ENCODE measurements at places on chromosomes 7 and 10.
A peak's percentile ranks its signal among the peaks of the same experiment; 100 is the strongest.

DNA sequence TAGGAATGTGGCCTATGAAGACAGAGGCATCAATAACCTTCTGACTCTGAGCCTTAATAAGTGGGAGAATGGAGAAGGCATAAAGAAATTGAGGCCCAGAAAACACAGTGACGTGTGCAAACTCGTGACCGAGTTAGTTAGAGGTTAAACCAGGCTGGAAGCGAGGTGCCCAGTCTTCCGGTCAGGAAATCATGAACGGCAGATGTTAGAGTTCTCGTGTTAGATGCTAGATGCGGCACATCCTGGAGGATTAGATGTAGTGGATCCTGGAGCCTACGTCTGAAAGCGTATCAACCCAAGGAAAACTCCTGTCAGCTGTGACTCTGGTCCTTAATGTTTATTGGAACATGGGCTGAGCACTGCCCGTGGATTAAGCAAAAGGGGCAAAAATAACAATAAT lies 275.9 kb downstream of the TCF7L2 start:
- peak; percentile 62 for DNase-seq

- DNase-seq, result no peak
Measured at GRCh38 chr7:151179946-151180345, 7.1 kb downstream of the ASB10 start.

GRCh38 chr10:46541735-46542566 lies 14.5 kb downstream of the GPRIN2 start:
- no peak for DNase-seq

DNA sequence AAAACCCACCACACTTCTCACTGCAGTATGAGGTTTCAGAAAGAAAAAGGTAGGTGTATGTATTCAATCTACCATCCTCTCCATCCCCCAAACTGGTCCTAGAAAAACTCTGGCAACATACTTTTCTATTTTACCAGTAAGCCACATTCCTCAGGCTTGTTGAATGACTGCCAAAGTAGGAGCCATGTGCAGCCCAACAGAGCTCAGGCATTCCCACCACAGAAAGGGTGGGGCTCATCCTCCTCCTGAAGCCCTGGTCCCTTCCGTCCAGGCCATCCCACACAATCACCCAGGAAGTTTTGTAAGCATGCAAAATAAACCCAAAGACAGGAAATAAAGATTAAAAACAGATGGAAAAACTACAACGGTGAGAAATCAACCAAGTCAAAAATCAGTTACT lies 57.2 kb downstream of the MAD1L1 start:
- no peak for DNase-seq

DNA sequence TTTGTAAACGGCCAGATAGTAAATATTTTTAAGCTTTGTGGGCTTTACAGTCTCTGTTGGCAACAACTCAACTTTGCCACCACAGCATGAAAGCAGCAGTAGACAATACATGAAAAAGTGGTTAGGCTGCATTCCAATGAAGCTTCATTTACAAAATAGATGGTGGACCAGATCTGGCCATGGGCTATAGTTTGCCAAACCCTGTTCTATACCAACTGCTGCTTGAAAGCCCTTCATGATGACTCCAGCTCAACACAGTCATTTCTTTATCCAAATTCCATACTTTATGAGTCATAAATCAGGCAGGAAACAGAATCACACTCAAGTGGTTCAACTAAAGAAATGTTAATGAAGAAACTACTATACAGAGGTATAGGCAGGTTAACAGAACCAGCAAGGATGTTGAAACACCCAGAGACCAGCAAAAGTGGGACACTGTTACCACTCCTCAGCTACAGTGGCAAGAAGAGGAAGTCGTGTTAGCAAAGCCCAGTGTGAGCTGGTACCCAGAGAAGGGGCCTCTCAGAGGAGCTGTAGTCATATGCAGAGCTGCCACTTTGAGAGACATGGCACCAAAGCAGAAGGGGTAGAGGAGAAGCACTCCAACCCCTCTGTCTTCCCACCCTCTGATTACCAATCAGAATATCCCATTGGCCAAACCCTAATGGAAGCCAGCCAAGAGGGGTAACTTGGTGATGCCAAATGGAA lies 72.5 kb downstream of the PRLHR start:
- DNase-seq, result no peak

GRCh38 chr7:2936301-2936700 lies 92.2 kb upstream of the GNA12 start:
- no peak for DNase-seq

DNA sequence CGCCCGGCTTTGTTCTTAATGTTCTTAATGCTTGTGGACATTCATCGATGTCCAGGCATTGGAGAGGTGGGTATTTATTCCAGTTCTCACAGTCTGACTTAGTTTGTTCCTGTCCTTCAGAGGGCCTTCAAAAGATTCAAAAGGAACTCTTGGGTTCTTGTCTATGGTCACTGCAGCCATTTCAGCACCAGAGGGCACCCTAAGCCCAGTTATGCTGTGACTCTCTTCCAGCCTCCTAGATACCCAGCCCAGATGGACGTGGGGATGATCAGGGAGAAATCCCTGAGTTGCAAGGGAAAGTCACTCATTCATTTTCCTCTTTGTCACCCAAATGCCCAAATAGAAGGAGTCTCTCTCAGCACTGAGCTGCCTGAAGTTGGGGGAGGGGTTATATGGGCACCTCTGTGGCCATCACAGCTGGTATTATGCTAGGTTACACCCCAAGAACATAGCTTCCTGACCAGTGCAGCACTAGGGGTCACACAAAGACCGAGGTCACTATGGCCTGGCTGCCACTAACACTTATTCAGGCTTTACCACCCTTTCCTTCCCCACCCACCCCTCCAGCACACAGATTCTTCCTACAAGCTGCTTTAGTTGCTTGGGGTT lies 26.5 kb upstream of the CCDC126 start:
- DNase-seq, result no peak

DNA sequence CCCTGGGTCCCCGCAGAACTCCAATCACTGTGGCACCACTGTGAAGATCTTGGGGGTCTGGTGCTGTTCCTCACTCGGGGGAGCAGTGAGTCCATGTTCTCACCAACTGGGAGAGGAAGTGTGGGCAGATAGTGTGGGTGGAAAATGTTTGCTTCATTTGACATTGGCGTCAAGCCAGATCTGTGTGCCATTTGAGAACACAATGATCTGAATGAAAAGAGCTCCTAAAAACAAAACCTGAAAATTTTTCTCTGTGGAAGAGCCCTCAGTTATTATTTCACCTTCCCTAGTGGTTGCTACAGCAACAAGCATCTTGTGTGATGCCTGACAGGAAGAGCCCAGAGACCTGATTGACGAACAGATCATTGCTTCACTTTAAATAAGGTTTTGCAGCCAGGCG lies 125.6 kb downstream of the VIPR2 start:
- DNase-seq, result no peak

- no peak for DNase-seq
Measured at GRCh38 chr7:36100226-36100625, 52.8 kb upstream of the EEPD1 start.

GRCh38 chr10:43421201-43421507 lies 12.2 kb upstream of the HNRNPF start:
- no peak for DNase-seq

DNA sequence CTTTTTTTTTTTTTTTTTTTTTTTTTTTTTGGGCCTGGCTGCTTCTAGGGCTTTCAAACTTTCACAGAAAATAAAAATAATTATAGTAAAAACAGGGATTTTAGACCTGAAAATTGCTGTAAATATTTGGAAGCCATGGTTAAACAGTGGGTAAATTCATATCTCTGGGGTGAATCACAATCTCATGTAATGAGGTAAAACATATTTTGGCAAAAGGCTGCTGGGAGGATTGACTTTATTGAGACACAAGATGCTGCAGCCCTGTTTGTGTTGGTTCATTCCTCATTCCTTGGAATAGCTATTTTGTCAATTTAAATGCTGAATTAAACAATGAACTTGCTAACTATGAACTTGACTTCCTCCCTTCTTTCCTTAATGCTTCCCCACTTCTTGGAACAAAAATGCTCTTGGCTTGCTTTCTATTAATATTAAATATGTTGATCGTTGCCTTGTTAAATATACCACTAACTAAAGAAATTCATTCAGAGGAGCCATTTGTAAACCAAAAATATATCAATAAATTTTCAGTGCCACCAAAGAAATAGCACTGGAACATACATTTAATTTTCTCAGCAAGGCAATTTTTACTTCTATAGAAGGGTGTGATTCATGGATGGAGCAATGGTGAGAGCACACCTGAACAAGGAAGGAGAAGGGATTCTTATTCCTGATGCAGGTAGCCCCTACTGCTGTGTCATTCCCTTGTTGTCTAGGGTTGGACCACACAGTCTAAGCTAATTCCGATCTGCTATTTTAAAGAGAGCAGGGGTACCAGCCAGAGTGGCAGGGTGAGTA lies 24.6 kb downstream of the AGK start:
- no peak for DNase-seq

DNA sequence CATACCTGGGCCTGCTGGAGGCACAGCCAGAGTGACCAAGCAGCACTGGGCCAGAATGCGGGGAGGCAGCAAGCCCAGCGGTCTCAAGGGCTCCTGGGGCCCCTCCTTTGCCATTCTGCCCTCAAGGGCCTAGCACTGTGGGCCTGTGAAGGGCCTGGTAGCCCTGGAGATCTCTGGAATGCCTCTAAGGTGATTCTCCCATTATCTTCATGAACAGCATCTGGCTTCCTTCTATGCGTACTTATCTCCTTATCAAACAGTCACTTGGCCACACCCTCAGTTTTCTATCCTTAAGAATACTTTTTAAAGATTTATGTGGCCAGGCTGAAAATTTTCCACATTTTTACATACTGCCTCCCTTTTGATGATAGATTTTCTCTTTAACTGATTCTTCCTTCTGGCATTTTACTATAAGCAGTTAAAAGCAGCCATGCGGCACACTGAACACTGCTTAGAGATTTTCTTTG lies 67.5 kb upstream of the CCNY start:
- DNase-seq, result no peak

DNA sequence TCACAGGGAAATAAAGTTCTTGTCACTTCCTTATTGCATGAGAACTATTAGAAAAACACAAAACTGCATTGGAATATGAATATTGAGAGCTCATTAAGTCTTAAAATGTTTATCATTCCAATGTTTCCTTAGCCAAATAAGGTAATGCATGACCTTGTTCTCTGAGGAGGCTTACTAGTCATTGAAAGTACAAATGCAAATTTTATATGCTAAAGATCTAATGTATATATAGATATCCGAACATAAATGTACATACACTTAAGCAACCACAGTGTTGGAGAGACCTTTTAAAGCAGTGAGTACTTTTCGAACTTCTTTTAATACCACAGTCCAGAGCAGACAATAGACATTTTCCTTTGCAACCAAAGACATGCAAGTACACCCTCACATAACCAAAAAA lies 96.1 kb downstream of the RELN start:
- no peak for DNase-seq

- DNase-seq, result no peak
Measured at GRCh38 chr10:88525371-88526069, 57.6 kb downstream of the RNLS start.

- no peak for DNase-seq
Measured at GRCh38 chr7:72394016-72394415, 18.1 kb downstream of the CALN1 start.

GRCh38 chr7:77309714-77310220 lies 106.4 kb downstream of the GSAP start:
- DNase-seq, result no peak

DNA sequence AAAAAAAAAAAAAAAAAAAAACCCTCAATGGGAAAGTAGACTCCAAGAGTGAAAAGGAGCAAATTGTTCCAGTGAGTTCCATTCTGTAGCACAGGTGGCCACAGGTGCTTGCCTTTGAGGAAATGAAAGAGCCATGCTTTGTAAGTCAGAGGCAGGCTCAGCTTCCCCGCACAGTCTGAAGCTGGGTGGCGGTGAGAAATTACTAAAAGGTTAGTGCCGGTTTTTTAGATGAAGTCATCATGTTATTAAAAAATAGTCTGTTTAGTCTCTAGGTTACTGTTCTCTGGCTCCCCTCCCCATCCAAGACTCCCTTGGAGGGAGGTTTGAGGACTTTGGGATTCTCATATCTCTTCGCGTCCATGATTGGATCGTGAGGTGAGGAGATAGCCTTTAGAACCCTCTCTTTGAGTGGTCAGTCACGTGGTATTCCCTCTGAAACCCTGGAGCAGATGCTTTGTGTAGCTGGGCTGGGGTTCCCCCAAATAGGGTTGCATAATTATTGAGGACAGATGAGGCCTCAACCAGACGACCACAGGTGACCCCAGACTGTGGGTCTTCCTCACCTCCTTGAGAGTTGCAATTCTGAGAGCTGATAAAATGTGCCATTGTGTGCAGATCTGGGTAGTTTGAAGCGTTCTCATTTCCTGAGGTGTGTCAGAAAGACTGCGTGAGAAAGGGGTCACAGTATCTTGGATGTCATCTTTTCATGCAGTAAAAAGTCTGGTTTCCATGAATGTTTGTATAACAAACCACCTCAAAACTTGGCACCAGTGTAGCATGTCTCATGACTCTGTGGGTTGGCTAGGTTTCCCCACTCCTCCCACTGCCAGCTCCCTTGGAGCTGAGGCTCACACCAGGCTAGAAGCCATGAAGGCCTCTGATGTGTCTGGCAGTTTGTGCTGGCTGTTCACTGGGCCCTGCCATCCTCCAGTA lies 27.1 kb downstream of the OGDH start:
- no peak for DNase-seq

GRCh38 chr10:117126034-117126433 lies 12.0 kb downstream of the VAX1 start:
- DNase-seq, result no peak

- no peak for DNase-seq
Measured at GRCh38 chr10:70898687-70899086, 10.3 kb upstream of the PCBD1 start.

DNA sequence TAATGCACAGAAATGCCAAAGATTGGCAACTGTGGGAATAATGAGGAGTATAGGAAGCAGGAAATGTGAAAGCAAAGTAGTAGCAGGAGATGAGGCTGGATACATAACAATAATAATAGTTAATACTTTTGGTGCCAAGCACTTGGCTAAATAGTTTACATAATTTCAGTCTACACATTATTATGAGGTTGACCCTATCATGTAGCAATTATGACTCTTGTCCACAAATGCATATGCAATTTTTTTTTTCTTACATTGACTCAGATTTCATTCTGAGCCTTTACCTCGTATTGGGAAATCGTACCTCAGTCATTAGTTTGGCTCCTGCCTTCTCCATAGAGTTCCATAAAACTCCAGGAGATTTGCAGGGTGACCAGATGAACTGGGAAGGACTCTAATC lies 219.9 kb downstream of the SUGCT start:
- no peak for DNase-seq

- DNase-seq, result no peak
Measured at GRCh38 chr7:10022957-10023356, 950.7 kb upstream of the PHF14 start.

GRCh38 chr7:22627136-22627535 lies 99.9 kb upstream of the IL6 start:
- no peak for DNase-seq

- no peak for DNase-seq
Measured at GRCh38 chr7:132053871-132054270, 497.4 kb upstream of the PODXL start.

DNA sequence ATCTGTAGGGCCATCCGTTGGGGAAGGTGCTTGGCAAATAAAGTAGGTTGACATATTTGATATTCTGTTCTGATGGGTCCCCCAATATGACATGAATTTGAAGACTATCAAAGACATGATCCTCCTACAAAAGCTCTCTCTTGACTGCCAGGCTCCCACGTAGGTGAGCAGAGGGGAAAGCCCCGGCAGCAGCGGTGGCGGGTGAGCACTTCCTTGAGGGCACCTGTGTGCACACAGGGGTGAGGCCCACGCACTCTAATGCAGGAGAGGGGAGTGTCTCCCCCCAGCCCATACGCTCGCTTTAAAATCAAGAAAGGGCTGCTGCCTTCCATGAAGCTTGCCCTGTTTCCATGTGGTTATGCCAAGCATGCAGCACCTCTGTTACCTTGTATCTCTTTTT lies 100.4 kb downstream of the TAX1BP1 start:
- no peak for DNase-seq

GRCh38 chr7:24378871-24379616 lies 95.1 kb downstream of the NPY start:
- no peak for DNase-seq
